Stimulated activated naive CD8-positive, alpha-beta T cell treated with anti-CD3 and anti-CD28 coated beads, Interleukin-15, amount 100 ng/mL, for 72 hours (primary cell): ENCODE measurements at places on chromosomes 16 and 17.

- no peak for DNase-seq
Measured at GRCh38 chr17:61404913-61405685, 5.5 kb downstream of the TBX2 start.

- DNase-seq, result no peak
Measured at GRCh38 chr16:14338969-14339368, 267.9 kb downstream of the MRTFB start.

DNA sequence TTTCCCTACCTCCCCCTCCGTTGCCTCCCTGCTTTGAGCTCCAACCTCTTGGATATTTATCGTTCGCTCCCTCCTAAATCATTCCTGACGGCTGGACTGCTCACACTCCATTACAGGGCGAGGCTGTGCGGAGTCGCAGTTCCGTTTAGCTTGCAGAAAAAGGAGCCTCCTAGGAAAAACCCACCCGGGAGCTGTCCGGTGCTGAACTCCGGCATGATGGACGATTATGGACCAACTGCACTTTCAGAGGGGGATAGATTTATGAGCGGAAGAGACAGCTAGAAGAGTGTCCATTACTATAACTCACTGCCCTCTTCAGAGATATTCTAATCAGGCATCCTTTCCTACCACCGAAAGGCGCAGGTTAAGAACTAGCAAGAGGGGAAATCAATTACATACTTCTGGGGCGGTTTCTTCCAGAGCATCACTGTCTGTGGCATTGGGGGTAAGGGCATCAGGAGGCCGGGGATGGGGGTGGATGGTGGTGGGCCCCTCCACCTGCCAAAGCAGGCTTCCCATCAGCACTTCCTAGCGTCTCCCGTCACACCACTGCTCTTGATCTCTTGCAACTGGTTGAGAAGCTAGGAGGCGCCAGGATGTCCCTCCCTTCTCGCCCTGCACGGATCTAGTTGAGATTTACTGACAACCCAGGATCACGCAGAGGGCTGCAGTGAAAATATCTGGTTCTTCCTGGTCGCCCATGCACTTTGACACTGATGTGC is 251.2 kb downstream of the ENGASE start:
- no peak for DNase-seq

GRCh38 chr16:11370084-11370931 is 25.0 kb downstream of the RMI2 start:
- no peak for DNase-seq

- peak; percentile 38 for DNase-seq
Measured at GRCh38 chr16:49876716-49877129, 20.8 kb upstream of the ZNF423 start.

DNA sequence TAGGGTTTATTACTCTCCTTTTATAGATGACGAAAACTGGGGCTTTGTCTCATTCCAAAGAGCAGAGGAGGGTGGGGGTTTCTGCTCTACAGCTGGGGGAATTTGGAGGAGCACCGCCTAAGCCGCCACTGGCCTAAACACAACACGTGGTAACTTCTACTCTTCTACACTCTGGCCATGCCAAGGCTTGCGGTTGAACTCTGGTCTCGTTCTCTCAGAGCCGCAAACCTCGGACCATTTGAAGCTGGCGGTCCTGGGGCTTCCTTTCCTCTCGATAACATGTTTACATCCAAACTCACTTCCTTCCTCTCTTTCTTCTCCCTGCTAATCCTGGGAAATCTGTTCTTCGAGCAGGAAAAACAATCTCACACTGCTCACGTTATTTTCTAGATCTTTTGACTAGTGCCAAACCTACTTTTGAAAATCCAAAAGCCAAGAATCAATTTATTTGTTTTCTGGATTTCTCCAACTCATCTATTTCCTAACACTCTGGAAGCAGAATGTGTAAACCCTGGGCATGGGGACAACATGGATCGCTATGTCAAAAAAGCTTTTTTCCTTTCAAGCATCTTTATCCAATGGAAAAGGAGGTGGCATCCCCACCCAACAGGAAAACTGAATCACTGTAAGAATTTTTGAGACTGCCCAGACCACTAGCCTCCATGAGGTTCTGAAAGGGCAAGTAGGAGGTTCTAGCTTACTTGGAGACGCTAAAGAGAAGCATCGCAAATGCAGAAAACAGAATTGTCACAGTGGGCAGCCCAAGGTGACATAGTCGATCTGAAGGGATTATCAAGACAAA is 13.6 kb upstream of the EEF2K start:
- peak; percentile 83 for DNase-seq

GRCh38 chr17:2180768-2181167 is 122.8 kb downstream of the SMG6 start:
- DNase-seq, result no peak

DNA sequence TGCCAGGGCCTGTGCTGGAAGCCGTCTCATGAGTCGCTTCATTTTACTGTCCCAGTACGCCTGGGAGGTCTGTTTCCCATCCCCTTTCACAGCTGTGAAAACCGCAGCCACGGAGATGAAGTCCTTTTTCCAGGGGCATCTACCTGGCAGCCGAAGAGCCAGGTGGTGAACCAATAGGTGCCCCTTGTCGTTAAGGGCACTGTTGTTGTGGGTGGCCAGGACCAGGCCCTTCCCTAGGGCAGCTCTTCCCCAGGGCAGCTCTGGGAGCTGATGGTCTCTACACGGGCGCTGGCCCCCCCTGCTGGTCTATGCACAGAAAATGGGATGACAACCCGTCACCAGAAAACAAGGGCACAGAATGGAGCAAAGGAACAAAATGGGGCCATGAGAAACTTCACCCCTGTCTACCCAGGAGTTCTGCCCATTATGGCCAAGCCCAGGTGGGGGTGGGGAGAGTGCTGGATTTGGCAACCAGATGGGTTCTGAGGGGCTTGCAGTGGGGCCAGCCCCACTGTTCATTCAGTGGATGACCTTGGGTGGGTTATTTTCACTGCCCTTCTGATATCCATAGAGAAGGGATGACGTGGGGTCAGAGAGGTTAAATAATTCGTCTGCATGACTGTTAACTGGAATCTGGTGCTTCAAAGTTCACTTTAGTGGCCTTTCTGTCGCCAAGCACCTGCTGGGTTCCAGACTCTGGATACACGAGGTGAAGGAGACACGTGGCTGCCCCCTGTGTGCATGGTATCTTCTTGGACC is 11.5 kb downstream of the RMI2 start:
- peak; percentile 52 for DNase-seq

- no peak for DNase-seq
Measured at GRCh38 chr17:79044462-79044861, 20.5 kb downstream of the C1QTNF1 start.

DNA sequence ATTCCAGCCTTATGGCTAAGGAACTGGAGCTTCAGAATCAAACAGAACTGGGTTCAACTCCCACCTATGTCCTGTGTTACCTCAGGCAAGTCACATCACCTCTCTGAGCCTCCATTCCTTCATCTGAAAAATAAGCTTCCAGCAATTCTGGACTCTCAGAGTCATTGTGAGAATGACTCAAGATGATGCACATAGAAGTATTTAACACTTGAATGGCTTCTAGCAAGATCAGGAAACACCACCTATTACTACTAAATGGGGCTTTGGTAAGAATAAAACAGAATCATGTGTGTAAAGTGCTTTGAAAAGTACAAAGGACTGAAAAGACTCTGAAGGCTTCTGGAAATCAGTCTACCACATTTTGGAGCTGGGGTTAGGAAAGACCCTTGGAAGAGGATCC is 30.8 kb upstream of the CALB2 start:
- no peak for DNase-seq

- no peak for DNase-seq
Measured at GRCh38 chr17:1190751-1191331, 11.1 kb upstream of the ABR start.

- DNase-seq, result no peak
Measured at GRCh38 chr16:64339052-64339770, 782.7 kb downstream of the CDH11 start.

DNA sequence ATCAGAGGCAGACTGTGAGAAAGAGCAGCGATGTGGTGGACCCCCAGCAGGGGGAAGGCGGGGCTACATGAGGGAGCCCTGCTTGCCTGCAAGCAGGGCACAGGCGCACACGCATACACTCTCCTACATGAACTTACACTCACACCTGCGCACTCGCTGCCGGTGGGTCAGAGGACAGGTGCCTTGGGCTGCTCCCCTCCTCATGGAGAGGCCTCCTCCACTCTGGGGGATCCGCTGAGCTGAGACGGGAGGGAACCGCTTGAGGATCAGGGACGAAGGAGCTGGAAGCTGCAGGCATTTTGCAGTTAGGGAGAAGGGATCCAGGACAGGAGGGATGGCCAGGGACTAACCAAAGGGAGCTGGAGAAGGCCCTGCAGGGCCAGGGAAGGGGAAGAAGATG is 14.2 kb downstream of the OSBPL7 start:
- DNase-seq, result no peak

DNA sequence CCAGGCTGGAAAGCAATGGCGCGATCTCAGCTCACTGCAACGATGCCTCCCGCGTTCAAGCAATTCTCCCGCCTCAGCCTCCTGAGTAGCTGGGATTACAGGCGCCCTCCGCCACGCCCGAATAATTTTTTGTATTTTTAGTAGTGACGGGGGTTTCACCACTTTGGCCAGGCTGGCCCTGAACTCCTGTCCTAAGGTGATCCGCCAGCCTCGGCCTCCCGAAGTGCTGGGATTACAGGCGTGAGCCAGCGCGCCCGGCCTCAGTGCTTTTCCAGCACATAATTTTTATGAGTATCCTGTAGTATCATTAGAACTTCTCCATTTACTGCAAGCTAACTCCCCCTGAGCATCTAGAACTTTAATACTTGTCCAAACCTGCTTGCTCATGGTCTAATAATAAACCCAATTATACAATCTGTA is 1.8 kb downstream of the UBE2G1 start:
- DNase-seq, result no peak

GRCh38 chr16:4667203-4667963 is 26.0 kb upstream of the NUDT16L1 start:
- DNase-seq, result no peak

DNA sequence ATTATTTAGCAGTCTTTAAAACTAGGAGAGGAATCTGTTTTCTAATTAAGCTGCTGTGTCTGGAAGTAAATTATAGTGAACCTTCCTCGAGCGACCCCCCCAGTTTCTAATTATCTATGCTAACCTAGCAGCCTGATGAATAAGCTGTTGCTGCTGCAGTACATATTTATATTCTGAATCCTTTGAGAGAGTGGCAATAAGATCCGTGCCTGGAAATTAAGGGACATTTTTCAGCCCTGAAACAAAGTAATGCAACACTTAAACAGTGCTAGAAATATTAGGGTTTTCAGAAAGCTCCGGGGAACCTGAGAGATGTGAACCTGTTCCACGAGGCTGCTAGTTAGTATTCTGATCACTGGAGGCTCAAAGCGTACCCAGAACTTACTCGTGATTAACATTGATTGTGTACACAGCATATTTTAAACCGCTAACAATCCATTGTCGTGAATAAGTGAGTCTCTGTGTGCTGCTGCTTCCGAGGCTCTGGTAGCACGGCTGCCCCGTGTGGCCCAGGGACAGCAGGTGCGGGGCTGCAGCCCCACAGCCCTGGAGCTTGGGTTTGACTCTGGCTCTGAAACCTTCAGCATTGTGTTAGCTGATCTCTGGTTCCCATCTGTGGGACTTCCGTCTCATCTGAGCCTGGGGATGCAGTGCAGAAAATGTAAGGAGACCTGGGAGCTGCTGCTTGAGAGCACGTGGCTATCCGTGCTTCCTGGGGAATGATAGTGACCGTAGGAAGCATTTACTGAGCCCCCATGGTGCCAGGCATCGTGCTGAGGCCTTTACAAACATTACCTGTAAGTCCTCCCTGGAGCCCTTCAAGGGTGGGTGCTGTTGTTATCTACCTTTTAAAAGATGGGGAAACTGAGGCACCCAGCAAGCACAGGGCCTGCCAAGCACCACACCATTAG is 190.9 kb upstream of the CHMP6 start:
- no peak for DNase-seq

- DNase-seq, result no peak
Measured at GRCh38 chr17:1011760-1012735, 15.1 kb downstream of the TIMM22 start.

- DNase-seq, result peak; percentile 25
Measured at GRCh38 chr17:20852239-20852989, 190.4 kb downstream of the USP22 start.

DNA sequence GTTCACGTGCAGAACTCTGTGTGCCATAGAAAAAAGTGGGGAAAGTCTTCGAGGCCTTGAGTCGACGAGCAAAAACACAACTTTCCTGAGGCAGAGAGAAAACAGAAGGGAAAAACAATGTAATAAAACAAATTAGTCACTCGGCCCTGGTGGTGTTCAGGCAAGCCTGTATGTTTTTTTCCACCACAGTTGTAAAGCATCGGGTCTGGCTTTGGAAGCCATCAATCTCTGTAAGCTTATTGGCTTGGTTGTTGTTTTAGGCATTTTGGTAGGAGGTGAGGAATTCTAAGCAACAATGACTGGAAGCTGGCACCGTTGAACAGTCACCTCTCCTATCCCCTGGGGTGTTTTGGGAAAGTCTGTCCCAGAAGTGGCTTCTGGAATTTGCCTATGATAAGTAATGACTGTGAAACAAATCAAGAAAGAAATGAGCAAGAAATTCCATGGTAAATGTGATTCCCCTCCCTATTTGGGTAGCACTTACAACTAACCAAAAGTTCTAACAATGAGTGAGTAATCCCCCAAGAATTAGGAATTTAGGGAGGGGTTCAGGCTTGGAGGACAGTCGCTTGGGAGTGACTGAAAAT is 2.8 kb downstream of the CDH13 start:
- DNase-seq, result no peak

DNA sequence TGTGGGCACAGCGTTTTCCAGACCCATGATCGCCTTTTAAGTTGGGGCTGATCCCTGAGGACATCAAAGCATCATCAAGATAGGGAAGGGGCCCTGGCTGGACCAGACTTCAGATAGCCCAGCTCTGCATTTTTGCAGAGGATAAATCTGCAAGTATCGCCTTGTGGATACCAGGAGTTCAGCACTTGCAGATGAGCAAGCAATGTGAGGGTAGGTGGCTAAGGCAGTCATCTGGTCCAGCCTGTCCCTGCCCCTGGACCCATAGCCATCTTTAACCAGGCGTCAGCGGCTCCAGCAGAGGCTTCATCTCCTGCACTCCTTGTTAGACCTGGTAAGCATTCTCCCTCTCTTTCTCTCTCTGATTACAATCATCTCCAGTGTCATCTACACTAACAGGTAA is 9.0 kb upstream of the MRPS23 start:
- DNase-seq, result no peak

GRCh38 chr17:60767744-60768308 is 90.2 kb downstream of the BCAS3 start:
- no peak for DNase-seq

DNA sequence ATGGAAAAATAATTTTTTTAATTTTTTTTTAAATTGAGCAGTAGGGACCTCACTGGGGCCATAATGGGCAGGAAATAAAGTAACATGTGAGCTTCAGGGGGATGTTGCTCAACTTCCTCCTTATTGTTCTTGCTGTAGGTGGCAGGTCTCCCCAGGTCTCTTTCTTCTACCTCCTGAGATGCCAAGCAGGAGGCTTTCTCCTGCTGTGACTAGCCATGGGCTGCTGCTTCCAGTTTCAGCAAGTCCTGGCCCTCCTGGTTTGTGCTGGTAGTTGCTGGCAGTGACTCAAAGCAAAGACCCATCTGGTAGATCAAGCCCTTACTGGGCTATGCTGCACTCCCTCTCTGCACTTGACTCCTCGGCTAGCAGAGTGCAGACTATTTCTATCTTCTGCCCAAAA is 2.3 kb downstream of the DPEP2NB start:
- DNase-seq, result no peak

GRCh38 chr17:65785109-65785508 is 223.7 kb upstream of the AXIN2 start:
- no peak for DNase-seq

GRCh38 chr16:25007284-25007984 is 7.7 kb downstream of the ARHGAP17 start:
- no peak for DNase-seq
